Activated CD8-positive, alpha-beta memory T cell treated with anti-CD3 and anti-CD28 coated beads for 1 hour (primary cell): ENCODE measurements at places on chromosomes 2 and 18.

DNA sequence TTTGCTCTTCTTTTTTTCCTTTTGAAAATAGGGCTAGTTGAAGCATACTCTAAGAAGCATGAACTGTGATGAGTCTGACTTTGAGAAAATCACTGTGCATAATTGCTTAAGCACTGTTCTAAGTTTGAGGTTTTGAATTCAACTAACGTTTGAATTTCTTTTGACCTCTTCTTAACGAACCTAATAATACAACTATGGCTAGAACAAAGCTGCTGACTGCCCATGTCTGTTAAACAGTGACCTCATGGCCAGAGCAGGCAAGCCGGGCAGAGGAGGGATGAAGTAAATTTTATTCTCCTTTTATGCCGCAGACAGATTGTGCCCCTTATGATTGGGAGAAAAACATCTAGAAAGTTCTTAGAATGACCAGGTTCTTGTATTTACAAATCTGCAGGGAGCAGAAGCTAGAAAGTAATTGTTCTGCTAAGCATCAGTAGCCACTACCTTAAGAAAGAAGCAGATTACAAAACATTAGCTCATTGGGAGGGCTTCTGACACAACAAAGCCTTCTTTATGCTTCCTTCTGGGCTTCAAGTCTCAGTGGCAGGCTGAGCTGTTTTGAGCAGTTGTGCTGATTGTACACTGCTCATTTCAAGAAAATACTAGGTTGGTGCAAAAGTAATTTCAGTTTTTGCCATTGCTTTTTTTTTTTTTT, 97.8 kb upstream of the RASGRP3 start:
- DNase-seq: no peak

DNA sequence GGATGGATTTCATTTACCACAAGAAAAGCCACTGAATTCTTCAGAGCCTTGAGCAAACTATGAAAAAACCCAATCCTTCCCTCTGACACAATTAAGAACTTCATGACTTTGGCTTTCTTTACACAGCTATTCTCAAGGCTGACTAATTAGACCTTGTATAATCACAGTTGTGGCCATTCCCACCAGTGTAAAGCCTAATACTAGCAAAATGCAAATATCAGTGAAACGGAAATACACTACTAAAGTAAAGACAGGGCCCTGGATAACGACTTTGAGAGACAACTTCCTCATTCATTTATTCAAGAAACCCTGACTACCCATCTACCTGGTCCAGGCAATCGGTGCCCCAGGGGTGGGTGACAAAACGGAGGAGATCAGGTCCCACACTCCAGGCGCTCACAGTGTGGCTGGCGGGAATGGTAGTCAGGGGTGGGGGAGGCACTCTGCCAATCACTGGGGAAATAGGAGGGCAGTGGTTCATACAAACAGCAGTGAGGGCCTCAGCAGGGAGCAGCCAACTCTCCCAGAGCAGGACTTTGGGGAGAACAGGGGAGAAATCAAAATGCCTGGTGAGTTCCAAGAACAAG, 28.1 kb downstream of the TMEM163 start:
- DNase-seq: no peak

DNA sequence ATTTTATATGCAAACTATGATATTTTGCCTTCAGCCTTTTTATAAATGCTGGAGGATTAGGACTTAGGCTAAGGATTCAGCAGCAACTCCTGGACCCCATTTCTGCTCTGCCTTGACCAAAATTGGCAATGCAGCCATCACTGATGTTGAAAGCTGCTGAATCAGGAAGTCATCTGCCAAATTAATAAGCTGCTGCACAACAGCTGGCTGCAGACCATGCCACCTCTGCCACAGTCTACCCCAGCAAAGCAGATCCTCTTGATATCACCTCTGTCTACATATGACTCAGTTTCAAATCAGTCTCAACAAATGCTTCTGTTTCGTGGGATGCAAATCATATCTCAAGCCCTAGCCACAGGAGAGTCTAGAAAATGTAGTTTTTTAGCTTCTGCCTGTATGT, 7.1 kb upstream of the SOS1 start:
- DNase-seq: no peak

GRCh38 chr2:219908538-219908937, 281.1 kb downstream of the SLC4A3 start:
- no peak for DNase-seq
